ENCODE measurements at places on chromosomes 12 and 14.
A peak's percentile ranks its signal among the peaks of the same experiment; 100 is the strongest.

- peak; percentile 94 for ATAC-seq
Measured at GRCh38 chr14:94485944-94486841, 10.2 kb upstream of the SERPINA9 start.

- ATAC-seq, result no peak
Measured at GRCh38 chr14:71773898-71774481, 158.2 kb upstream of the RGS6 start.

- peak; percentile 8 for ATAC-seq
Measured at GRCh38 chr14:21346532-21347135, 37.2 kb downstream of the SUPT16H start.

DNA sequence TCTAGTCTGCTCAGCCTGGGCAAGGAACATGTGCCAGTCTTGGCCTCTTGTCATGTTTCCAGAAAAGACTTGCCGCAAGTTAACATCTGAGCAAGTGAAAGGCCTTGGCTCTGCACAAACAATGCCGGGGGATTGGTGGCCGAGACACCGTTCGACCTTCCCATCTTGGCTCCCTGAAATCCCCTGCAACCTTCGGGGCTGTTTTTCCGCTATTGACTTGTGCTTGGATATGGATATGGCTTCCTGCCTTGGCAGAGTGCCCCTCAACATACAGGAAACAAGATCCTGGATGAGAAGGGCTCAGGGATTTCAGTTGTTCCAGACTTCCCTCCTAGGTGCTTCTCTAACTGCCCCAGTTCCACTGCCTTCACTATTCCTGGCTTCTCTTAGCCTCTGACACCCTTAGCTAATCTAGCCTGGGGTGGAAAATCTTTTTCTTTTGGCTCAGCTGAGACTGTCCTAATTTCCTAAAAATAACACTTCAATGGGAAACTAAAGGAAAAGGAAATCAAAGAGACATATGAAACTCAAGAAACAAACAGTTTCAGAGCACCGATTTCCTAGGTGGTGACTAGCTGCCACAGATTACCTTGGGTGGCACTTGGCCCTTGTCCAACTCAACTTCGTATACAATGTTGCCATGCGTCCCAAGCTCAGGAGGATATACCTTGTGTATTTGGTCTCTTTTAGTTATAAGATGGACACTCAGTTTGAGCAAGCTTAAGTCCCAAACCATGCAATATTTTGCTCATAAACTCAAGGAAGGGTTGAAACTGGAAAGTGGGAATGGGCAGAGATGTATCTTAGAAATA lies 33.9 kb downstream of the RDH12 start:
- no peak for ATAC-seq

DNA sequence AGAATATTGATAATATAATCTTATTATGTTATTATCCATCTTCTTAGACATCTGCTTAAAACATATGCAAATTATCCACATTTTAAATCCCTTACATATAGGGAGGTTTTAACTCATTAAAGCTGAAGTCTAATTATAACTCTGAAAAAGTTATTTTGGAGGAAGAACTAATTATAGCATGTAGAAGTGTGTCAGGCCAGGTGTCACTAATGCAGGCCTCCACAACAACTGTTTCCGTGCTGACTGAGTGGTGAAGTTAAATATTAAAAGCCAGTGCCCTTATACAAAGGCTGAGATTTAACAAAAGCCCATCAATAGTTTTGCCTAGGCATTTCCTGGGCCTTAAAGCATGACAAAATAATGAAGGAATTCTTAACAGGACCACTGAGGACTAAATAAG lies 157.4 kb downstream of the LRRK2 start:
- ATAC-seq, result no peak
